ENCODE measurements at places on chromosomes 2 and 18.

DNA sequence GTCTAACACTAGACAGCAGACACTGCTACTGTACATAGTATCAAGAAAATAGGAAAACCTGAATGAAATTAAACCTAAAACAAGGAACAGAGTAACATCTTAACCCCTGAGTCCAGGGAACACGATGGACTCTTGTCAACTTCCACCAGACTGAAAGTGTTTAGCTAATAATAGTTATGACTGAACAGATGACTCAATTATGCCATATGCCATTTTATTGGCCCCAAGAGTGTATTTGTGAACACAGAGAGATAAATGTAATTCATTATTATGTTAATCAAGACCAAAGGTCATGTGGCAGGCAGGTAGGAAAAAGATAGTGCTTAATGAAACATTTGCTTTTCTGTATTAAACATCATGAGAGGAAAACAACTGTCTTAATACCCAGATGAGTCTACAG, 58.0 kb downstream of the NYAP2 start:
- no peak overlapping the region for H3K4me3 ChIP-seq
- H3K27ac ChIP-seq: no peak overlapping the region
- DNase-seq: no peak
- no peaks in the 10 kb centered on the region for H3K4me1 ChIP-seq
- no peaks in the 10 kb centered on the region for H3K36me3 ChIP-seq
- no peaks in the 10 kb centered on the region for H3K27me3 ChIP-seq

DNA sequence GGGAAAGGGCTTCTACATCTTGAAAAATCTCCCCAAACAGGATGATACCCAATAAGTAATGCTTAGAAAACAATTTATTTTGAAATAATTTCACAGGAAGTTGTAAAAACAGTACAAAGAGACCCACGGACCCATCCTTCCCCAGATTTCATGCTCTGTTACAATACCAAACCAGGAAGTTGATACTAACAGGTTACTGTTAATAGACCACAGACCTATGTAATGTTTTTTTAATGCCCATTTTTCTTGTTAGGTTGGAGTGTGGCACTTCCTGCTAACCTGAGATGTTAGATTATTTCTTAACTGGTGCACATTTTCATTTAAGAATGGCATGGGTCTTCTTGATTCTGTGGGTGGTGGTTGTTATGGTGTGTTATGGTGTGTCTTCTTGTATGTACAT, 21.4 kb upstream of the MGAT5 start:
- no peak overlapping the region for H3K27ac ChIP-seq
- H3K36me3 ChIP-seq: peaks cover 8% of the 10 kb centered on the region
- no peak for DNase-seq
- no peaks in the 10 kb centered on the region for H3K4me1 ChIP-seq

GRCh38 chr2:25071966-25072365, 30.1 kb downstream of the EFR3B start:
- H3K27ac ChIP-seq: no peak overlapping the region
- H3K4me3 ChIP-seq: no peak overlapping the region
- H3K36me3 ChIP-seq: no peaks in the 10 kb centered on the region
- peaks cover 9% of the 10 kb centered on the region for H3K4me1 ChIP-seq
- DNase-seq: no peak

DNA sequence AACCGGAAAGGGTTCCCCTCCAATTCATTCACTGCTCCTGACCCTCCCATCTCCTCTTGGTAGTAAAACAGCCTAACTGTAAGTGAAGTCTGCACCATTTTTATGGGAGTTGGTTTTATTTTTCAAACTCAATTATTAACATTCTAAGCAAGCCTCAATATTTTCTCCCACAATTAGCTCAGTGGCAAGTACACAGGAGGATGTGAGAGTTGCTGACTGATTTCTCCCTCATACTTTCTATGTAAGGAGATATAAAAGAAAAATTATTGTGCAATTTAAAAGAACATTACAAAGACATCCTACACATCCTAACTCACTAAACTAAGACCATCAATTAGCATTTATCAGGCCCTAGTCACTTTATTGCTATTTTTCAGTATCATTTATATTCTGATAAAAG, 73.9 kb downstream of the PIAS2 start:
- no peak for DNase-seq
- H3K4me1 ChIP-seq: no peaks in the 10 kb centered on the region
- no peak overlapping the region for H3K27ac ChIP-seq
- no peaks in the 10 kb centered on the region for H3K36me3 ChIP-seq
- no peaks in the 10 kb centered on the region for H3K27me3 ChIP-seq
